ENCODE measurements at places on chromosomes 7 and 10.
A peak's percentile ranks its signal among the peaks of the same experiment; 100 is the strongest.

DNA sequence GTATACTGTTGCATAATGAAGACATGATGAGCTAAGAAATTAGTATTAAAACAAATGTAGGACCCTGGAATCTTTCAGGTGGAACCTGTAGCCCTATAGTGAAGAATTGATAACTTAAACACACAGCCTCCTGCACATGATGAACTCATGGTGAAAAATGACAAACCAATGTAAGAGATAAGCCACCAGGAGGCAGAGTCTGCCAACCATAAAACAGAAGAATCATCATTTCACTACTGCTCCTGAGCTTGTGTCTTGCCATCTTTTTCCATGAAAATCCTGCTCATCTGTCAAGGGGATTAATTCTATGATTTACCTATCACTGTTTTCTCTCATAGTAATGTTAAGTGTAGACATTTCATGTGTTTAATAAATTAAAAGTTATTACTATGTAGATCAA is 363.9 kb downstream of the MALRD1 start:
- no peak for DNase-seq

GRCh38 chr10:69588358-69588757 is 15.1 kb upstream of the NEUROG3 start:
- no peak for DNase-seq

DNA sequence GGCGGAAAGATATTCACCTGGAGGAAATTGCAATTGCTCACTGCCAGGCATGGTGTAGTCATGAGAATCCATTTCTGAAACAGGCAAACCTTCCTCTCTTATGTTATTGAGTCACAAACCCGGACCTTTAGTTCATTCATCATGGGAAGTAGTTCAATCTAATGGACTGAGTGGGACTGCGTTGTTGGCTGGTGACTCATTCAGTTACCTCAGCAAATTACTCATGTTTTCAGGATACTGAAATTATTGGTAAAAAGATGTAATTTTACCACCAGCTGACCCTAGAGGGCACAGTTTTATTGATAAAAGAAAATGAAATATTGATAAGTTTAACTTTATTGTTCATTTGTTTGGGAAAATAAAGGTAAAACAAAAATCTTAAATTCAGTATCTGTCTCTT is 1194.4 kb upstream of the SORCS1 start:
- DNase-seq = peak; percentile 0

DNA sequence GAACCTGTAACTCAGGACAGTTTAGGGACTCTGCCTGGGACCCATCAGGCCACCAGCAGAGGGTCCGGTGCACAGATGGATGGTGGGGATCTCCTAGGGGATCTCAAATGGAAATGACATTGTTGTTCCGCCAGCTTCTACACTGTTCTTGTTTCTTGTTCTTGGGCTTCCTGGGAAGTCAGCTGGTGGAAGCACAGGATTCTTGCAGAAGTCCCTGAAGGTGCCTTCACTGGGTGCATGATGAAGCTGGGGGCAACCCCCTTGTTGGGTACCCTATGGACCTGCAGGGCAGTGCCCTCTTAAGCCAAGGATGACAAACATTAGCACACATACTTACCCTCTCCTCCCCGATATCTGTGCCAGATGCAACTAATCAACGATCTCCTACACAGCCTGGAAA is 18.6 kb downstream of the SFTPD start:
- DNase-seq = no peak

DNA sequence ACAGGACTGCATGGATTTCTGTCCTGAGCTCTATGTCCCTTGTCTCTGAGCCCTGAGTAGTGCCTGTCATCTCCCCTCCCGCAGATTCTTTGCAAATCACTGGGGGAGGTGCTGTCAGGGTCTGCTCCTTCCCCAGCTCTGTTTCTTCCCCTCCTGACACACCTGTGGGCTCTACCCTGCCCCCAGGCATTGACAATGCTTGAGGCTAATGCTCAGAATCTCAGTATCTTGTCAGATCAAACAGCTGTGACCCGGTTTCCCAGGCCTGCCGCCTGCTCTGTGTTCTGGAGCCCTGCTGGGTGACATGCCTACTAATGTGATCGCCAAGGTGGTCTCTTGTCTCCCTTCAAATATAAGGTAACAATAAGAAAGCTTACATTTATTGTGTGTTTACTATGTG is 209.0 kb downstream of the POU6F2 start:
- no peak for DNase-seq

- no peak for DNase-seq
These were observed 41.3 kb downstream of the C10orf105 start for GRCh38 chr10:71678057-71678805.

DNA sequence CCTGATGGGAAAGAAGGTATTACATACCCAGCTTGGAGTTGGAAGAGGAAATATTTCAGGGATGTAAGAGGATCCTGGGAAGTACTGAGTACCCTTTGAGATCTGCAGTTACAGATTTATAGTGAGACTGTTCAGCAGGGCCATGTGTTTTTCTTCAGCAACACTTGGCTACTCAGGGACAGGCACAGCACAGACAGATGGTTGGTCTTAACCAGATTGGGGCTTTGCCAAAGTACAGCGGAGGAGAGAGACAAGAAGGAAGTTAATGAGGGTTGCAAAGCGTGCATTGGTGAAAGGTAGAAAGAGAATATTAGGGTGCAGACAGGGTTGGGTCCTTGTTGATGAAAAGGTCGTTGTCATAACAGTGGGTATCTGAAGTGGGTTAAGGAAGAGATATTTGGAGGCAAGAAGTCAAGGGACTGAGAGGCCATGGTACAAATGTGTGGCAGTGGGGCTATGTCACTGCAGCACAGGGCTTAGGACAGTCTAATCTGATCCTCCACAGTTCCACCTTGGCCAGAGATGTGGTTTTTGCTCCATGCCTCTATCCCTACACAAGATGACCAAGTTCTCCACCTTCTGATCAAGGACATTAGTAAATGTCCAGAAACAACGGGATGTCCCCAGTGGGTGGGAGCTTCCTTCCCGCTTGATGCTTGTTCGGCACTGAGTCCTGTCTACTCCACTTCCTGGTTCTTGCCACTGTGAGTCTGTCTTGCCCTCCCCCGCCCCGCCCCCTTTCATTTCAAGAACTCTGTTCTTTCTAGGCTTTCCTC is 18.9 kb upstream of the DNAJC1 start:
- peak; percentile 54 for DNase-seq

DNA sequence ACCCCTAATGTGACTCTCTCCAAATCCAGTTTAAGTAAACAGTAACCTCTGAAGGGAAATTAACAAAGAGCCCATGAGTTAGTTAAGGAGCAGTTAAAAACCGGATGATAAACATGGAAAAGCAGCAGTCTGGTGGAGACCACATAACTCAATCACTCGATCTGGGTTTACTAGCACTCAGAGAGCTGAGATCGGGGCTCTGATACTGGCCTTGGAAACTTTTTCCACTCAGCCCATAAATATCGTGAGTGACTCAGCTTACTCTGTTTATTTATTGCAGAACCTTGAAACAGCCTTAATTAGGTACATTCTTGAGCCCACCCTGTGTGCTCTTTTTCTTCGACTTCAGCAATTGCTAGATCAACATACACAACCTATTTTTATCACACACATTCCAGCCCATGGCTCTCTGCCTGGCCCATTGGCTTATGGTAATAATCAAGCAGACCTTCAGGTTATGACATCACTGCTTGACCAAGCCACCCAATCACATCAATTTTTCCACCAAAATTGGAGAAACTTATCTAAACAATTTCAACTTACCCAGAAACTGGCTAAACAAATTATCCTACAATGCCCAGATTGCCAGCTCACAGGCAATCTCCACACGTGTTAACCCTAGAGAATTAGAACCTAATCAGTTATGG is 82.2 kb upstream of the GPR22 start:
- no peak for DNase-seq

DNA sequence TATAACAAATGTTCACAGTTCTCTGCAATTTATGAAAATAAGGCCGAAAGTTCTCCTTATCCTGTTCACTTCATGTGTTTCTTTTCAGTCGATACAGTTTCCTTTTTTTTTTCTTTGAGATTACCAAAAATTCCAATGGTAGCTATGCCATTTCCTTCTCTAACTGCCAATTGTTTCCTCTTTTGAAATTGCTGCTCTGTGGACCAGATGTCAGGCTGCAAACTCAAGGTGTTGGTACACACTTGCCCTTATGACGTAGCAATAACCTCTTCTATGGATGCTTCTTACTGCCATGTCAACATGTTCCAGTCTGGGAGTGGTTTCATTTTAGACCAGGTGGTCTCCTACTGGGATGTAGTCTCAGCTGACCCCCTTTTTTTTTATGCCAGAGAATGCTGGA is 52.9 kb downstream of the CASD1 start:
- DNase-seq = no peak

- no peak for DNase-seq
These were observed 109.3 kb upstream of the HPS1 start for GRCh38 chr10:98556061-98556460.

DNA sequence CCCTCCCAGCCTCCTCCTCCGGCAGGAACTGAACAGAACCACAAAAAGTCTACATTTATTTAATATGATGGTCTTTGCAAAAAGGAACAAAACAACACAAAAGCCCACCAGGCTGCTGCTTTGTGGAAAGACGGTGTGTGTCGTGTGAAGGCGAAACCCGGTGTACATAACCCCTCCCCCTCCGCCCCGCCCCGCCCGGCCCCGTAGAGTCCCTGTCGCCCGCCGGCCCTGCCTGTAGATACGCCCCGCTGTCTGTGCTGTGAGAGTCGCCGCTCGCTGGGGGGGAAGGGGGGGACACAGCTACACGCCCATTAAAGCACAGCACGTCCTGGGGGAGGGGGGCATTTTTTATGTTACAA is 83.3 kb downstream of the PAX2 start:
- peak; percentile 53 for DNase-seq

DNA sequence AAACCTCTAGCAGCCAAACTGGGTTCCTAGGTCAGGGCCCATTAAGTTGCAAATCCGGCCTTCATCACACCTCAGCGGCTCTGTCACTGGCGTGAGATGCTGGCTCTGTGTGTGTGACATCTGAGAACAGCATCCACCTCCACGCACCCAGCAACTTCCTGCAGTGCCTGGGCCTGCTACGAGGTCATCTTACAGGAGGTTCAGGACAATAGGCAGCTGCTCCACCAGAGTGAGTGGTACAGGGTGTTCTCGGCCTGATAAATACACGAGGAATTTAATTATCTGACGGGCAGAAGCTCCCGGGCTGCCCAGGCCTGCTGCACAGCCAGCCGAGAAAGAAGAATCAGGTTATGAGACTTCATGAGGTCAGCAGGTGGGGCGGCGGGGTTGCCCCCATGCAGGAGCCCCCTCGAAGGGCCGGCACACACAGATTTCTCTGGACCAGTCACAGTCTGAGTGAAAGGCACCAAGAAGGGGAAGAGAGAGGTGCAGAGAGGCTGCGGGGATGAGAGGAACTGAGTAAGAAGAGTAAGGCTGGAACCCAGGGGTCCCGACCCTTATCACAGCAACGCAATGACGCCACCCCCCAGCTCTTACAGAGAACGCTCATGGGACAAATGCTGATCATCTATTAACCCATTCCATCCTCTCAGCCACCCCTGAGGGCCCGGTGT is 49.3 kb downstream of the CALML3 start:
- no peak for DNase-seq

- no peak for DNase-seq
These were observed 57.4 kb downstream of the ZNF783 start for GRCh38 chr7:149319376-149319775.

DNA sequence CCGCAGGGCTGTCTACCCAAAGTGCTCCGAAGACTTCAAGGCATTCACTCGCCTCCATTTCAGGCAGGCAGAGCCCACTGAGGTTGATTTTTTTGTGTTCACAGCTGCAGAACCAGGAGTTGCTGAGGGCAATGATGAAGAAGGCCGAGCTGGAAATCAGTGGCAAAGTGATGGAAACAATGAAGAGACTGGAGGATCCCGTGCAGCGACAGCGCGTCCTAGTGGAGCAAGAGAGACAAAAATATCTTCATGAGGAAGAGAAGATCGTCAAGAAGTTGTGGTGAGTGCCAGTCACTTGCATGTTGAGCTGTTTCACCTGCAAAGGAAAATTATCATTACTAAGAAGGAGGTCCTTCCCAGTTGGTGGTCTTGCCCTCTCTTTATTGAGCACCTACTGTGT is 210.5 kb downstream of the ARHGAP21 start:
- DNase-seq = peak; percentile 5

DNA sequence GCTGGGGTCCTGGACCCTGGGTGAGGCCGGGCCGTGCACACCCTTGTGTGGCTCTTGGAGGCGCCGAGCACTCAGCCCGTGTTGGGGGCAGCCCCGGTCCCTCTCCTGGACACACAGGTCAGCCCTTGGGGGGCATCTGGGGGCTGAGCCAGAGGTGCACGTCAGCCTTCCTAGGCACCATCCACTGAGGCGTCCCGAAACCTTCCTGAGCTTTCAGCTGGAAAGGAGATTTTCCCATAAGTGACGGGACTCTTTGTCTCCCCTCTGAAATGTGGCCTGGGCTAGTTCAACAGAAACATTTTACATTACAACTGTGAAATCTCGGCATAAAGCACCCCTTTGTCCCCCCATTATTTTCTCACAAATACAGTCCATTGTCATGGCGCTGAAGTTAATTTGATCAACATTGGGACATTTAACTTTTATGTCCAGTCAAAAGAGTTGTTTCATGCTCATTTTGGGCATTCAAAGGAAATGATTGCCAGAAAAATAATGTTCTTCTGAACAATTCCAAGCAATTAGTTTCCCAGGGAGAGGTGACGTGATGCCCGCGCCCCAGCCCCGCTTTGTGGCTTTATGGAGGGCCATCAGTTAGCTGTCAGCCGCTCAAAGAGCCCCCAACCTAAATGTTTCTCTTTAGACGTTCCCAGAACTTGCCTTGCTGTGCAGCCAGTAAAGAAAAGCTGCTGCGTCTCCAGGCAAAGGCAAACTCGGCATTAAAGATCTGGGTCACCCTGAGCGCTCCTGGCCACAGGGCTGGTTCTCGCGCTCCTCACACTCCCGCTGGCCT is 70.8 kb downstream of the NKX6-2 start:
- DNase-seq = no peak

- DNase-seq = peak; percentile 41
These were observed 2.5 kb downstream of the ENTPD1 start for GRCh38 chr10:95758351-95759025.

DNA sequence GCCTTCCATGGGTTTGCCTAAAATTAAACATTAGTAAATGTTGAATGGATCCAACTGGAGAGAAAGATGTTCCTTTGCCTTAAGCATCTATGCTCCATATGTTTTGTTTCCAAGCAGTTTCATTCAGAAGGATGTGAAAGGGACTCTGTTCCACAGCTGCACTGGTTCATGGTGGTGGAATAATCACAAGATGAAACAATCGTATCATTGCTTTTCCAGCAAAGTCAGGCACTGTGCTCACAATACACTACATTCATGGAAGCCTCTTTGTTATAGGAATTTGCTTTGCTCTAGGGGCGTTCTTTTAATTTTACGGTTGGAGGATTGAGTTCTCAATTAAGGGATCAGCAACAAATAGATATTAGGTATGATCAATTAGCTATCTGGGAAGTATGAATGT is 33.8 kb downstream of the RAMP3 start:
- DNase-seq = no peak
